ENCODE measurements at places on chromosomes 1 and 21.

GRCh38 chr1:53340660-53341520 lies 13.0 kb upstream of the LRP8 start:
- DNase-seq: peak; percentile 36

GRCh38 chr1:40872276-40872675 lies 10.1 kb upstream of the CITED4 start:
- DNase-seq: no peak

DNA sequence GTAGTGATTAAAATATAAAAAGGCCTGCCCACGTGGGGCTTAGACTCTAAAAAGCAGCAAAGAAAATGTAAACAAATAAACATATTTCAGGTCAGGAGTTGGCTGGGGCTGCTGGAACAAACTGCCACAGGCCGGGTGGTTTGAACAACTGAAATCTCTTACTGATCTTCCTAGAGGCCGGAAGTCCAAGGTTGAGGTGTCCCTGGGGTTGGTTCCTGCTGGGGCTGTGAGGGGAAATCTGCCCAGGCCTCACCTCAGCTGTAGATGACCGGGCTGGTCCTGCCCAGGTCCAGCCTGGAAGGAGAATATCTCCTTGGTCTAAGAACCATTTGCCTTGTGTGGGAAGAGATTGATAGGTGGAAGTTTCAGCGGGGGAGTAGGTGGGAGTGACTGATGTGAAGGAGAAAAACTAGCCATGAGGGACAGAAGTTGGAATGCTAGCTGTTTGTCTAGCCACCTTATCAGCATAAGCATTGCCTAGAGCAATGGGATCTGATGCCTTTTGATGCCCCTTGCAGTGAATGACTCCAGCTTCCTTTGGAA lies 221.1 kb downstream of the DYRK1A start:
- no peak for DNase-seq

GRCh38 chr21:22758478-22758877 lies 1760.3 kb downstream of the NCAM2 start:
- no peak for DNase-seq

DNA sequence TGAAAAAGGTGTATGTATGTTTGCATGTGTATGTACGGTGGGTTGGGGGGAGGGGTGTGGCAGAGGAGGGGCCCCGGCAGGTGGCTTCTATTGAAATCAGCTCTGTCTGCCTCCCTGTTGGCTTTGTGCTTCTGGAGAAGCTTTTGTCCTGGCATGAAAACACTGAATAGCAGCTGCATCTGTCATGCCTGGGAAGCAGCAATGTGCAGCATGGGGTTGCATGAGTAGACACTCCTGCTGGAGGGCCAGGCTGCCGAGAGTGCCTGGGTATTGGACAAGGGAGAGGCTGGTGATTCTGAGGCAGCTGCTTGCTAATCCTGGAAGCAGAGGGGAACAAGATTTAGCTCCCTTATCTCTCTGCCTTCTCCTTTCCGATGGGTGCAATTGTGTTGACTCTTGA lies 20.5 kb downstream of the MAPKAPK2 start:
- DNase-seq: no peak

- peak; percentile 69 for DNase-seq
These were observed 11.7 kb upstream of the S100A11 start for GRCh38 chr1:152048416-152049009.

- DNase-seq: no peak
These were observed 31.4 kb upstream of the DENND1B start for GRCh38 chr1:197806718-197807117.

GRCh38 chr1:208681878-208682663 lies 437.9 kb upstream of the PLXNA2 start:
- DNase-seq: no peak

- DNase-seq: no peak
These were observed 2.5 kb downstream of the PDZK1IP1 start for GRCh38 chr1:47187231-47187925.

- no peak for DNase-seq
These were observed 485.5 kb downstream of the DISC1 start for GRCh38 chr1:232112076-232112475.

GRCh38 chr21:20469361-20469760 lies 528.8 kb upstream of the NCAM2 start:
- DNase-seq: no peak

- no peak for DNase-seq
These were observed 1522.3 kb upstream of the TPTE start for GRCh38 chr21:8998946-8999681.

GRCh38 chr1:18900303-18900841 lies 2.0 kb downstream of the ALDH4A1 start:
- no peak for DNase-seq

DNA sequence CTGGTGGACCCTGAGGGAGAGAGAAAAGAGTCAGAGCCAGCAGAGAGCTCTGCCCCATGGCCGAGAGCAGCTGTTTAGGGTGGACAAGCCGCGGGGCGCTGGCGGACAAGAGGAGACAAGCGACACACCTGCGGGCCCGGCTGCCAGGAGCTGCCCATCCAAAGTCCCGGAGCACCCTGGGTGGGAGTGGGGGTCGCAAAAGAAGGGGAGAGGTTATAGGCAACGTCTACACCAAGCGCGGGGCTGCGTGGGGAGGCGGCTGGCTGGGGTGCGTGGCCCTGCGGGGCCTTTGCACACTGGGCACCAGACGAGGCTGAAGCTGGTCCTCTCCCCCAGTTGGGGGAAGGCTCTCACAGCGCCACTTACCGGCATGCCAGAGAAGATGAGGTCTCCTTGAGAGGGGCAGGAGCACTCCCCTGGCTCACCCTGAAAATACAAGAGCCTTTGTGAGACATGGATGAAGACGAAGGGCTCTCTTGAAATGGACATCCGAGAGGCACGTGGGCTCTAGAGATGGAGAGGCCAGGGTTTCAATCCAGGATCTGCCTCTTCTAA lies 24.1 kb downstream of the COL16A1 start:
- no peak for DNase-seq

GRCh38 chr1:91883470-91883869 lies 2.5 kb downstream of the TGFBR3 start:
- DNase-seq: no peak

DNA sequence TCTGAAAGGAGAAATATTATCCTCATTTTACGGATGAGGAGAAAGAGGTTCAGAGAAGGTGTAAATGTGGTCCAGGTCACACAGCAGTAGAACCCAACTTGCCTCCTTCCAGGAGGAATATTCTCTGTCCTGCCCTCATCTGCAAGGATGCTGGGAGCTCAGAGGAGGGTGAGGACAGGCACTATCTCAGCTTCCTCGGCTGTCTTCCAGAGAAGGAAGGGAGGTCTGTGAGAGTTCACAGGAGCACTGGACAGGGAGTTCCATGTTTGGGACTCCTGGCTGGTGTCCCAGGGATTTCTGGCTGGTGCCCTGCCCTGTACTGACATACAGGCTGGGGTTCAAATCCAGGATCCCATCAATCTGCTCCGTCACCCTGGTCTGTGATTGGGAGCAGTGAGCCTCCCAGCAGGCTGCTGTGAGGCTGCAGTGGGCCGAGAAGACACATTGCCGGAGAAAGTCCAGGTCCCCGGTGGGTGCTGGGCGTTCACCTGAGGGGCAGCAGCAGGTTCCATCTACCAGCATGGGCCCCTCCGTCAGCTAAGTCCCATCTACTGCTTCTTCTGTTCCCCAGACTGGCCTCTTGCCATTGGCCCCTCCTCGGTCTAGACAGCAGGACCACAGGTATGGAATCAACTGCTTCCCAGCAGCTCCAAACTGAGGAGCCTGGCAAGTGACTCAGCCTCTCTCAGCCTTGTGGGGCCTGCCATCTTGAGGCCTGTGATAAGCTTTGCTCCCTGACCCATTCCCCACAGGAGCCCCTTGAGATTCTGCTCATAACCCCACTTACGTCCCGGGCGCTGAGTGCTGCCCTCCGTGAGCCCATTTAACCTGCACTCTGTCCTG lies 8.5 kb upstream of the BSND start:
- DNase-seq: no peak

DNA sequence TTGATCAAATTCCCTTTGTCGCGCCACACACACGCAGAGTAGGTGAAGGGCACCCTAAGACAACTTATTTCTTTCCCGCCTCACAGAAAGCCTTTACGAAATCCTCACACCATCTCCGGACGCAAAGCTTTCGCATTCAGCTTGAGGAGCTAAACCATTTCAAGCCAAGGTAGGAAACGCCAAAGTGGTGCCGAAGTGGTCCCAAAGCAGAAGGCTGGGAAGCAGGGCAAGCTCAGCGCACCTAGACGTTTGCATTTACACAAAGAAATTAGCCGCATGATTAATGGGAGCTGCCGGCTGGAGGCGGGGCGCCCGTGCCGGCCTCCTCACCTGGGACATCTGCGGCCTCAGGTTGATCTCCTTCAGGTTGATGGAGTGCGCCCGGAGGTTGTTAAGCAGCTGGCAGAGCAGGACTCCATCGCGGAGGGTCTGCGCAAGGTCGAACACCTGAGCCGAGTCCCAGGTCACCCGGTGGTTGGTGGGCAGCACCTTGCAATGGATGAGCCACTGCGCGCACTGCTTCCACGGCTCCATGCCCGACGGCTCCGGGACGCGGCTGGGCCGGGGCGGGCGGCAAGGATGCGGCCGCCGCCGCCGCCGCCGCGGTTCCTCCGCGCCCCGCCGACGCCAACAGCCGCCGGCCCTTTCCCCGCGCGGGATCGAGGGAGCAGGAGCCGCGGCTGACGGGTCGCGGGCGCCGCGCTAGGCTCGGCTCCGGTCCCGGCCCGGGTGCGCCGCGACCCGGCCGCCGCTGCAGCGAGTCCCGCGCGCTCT lies 457 bp downstream of the VAV3 start:
- no peak for DNase-seq

GRCh38 chr1:46224966-46225365 lies 21.8 kb downstream of the LURAP1 start:
- no peak for DNase-seq

GRCh38 chr1:111955755-111956154 lies 33.7 kb downstream of the KCND3 start:
- DNase-seq: no peak

- no peak for DNase-seq
These were observed 14.6 kb downstream of the ZNF362 start for GRCh38 chr1:33270808-33271465.

DNA sequence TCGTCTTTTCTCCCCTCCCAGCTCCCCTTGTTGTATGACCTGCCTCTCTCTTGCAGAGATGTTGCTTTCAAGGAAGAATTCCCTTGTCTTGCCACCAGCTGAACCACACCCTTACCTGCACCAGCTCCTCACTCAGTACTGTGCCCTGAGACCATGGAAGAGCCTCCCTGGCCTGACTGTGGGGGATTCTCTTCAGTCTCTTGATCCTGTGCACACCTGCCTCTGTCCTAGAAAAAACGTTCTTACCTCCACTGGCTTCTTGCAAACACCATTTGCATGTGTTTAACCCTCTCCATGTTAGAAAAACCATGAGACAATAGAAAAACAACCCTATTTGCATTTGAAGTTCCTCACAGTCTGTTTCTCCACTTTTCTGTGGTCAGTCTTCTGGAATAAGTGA lies 43.3 kb upstream of the FCRL4 start:
- DNase-seq: no peak

GRCh38 chr1:47618830-47619229 lies 181.0 kb downstream of the FOXD2 start:
- no peak for DNase-seq

GRCh38 chr1:2967329-2967725 lies 53.9 kb upstream of the ACTRT2 start:
- DNase-seq: no peak

- no peak for DNase-seq
These were observed 132.3 kb downstream of the URB2 start for GRCh38 chr1:229758101-229759036.

- DNase-seq: no peak
These were observed 107.9 kb downstream of the USP25 start for GRCh38 chr21:15837645-15838044.

- no peak for DNase-seq
These were observed 17.8 kb upstream of the TDRD10 start for GRCh38 chr1:154483941-154484803.

DNA sequence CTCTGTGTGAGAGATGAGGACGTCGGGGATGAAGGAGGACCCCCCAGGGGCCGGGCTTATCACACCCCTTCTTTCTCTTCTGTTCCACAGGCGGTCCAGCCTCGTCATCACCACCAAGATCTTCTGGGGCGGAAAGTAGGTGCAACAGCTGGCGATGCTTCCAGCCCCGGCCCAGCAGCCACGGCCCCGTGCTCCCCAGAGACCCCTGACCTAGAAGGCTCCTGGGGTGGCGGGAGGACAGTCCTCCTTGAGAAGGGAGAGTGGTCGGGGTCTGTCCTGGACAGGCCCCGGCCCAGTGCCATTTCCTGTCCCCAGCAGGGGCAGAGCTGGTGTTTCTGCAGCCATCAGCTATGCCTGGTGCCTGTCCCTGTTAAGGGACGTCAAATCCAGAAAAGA lies 41.7 kb downstream of the KCNAB2 start:
- no peak for DNase-seq

DNA sequence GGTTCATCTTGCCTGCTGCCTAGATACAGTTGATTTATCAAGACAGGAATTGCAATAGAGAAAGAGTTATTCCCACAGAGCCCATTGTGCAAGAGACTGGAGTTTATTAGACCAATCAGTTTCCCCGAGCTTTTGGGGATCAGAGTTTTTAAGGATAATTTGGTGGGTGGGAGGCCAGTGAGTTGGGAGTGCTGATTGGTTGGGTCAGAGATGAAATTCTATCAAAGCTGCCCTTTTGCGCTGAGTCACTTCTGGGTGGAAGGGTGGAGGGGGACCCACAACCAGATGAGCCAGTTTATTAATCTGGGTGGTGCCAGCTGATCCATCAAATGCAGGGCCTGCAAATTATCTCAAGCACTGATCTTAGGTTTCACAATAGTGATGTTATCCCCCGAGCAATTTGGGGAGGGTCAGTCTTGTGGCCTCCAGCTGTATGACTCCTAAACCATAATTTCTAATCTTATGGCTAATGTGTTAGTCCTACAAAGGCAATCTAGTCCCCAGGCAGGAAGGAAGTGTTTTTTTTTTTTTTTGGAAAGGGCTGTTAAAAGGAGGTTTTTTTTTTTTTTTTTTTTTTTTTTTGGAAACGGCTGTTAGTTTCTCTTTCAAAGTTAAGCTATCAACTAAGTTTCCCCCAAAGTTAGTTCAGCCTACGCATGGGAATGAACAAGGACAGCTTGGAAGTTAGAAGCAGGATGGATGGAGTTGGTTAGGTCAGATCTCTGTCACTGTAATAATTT lies 7.4 kb downstream of the SLC16A4 start:
- DNase-seq: no peak

DNA sequence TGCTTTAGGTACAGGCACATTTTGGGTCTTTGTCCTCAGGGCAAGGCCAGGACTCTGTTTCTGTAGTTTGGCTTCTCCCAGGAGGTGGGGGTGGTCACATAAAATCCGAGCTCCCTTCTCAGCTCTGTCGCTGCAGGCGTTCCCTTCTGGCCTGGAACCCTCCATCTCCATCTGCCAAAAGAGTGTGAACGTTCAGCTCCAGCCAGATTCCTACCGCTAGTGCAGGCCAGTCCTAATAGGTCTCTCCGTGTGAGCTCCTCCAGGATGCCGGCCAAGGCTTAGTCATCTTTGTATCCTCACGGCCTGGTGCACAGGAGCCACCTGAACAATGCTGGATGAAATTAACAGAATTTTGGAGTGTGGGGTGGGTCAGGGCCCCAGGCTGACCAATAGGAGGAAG lies 19.9 kb upstream of the KCNA10 start:
- no peak for DNase-seq

DNA sequence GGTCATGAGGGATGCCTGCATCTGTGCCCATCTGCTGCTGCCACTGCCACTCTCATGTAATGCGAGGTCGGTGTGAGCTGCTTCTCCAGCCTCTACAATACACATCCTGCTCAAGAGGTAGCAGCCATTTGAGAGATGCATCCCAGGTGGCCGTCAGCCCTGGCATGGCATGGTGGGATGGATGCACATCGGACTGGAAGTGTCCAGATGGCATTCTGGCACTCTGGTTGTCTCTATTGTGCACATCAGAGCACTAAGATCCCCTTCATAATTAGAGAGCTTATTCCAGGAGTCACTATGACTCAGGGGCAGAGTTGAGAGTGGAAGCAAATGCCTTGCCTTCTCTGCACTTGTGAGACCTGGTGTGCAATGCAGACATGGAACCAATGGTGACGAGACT lies 3.8 kb downstream of the STRIP1 start:
- DNase-seq: no peak
